H9 (cell line): ENCODE measurements at places on chromosomes 7 and 10.

DNA sequence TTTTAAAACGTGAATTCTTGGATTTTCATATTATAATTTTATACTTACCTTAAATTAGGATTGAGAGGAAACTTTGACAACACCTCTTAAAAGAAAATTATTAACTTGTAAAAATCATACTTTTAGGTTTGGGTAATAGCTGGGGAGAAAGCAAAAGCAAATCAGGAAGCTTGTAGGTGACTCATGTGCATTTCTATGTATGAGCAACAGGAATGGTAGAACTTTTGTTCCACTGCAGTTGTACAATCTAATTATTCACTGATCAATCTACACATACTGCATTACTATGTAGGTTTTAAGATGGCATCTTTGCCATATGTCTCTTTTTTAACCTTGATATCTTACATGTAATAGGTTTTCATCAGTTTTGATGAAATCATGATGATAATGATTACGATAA lies 223.2 kb downstream of the PRKG1 start:
- DNase-seq = no peak

GRCh38 chr7:83096065-83096580 lies 66.6 kb downstream of the PCLO start:
- DNase-seq = no peak

DNA sequence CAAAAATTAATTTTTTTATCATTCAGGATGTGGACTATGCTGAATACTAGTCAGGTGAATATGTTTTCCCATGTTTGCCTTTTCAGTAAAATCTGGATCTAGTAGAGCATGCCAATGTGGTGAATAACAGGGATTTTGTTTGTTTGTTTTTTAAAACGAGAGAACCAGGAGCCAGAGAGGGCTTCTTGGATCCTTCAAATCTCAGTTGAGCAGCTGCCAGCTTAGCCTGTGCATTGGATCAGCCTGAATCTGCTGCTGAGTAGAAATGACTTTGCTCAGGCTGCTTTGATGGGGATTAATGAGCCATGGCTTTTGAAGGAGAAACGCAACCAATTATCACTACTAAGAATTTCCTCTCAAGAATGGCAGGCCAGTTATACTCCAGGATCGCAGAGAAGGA lies 493.8 kb downstream of the ARL4A start:
- no peak for DNase-seq

DNA sequence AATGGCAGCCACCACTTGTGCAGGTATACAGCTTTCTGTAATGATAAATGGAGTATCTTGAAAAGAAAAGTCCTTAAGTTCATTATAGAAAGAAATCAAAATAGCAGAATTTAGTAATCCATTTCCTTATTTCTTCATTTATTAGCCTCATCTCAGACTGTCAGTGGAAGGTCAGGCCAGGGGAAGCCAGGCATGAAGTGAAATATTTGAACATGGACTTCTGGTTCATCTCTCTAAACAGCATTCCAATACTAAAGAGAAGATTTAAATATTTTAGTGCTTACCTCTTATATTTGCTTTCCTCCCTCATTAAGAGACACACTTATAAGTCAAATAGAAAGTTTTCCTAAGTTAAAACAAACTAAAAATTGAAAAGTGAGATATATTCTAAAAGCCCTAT lies 26.8 kb downstream of the TRDMT1 start:
- no peak for DNase-seq

DNA sequence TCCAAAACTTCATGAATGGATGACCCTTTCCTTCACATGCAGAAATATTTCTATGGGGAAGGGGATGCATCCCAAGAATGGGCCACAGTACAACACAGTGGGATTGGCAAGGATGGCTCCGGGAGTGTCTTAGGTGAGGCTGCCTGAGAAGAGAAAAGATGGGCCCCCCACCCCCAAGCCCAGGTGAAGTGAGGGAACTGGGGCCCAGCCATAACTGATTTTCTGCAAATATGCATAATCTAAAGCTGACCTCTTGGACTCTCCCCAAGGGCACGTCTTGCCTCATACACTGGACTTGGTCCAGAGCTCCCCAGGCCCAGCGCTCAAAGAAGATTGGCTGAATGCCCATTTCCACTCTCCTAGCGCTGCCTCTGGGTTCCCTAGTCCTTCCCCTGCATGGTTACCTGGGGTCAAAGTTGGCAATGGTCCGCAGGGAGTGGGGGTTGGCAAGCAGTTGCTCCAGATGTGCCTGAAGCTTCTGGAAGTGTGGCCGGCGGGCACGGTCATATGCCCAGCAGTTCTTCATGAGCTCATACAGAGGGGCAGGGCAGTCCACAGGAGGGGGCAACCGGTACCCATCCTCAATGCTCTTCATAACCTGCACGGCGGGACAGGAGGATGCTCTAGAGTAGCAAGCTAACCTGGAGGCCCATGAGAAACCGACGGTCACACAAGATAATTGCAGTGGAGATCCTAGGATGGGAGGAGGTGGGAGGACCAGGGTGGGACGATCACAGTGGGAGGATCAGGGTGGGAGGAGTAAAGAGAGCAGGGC lies 12.3 kb downstream of the ZYX start:
- peak; percentile 24 for DNase-seq

DNA sequence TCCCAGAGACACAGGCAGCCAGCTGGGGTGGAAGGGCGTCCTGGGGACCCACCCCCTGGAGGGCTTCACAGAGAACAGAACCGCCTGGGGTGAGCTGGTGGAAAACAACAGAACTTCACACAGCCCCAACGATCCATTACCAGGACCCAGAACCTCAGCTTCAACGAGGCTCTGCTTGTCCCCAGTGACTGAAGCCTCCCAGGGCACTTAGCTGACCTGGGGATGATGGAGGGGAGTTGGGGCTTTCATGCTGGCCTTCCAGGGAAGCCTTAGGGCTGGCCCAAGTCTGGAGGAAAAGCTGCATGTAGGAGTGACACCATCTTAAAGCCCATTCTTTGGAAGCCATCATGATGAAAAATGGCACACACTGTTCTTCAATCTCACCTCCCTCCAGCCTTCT lies 300.2 kb downstream of the WDR37 start:
- DNase-seq = no peak

DNA sequence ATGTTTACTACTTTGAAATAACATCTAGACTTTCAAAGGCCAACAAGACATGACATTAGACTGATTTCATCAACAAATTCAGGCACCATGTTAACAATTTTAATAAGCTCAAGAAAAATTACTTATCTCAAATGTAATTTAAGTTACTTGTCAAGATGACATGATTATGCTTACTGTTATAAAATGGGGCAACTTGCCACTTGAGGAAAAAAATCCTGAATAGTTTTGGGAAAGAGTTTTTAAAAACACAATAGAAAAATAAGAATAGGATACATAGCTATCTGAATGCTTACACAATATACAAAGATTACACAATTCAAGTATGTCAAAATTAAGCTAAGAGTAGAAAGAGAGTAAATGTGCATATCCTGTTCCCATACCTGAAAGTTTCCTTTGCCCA lies 85.4 kb downstream of the RNF32 start:
- DNase-seq = no peak

DNA sequence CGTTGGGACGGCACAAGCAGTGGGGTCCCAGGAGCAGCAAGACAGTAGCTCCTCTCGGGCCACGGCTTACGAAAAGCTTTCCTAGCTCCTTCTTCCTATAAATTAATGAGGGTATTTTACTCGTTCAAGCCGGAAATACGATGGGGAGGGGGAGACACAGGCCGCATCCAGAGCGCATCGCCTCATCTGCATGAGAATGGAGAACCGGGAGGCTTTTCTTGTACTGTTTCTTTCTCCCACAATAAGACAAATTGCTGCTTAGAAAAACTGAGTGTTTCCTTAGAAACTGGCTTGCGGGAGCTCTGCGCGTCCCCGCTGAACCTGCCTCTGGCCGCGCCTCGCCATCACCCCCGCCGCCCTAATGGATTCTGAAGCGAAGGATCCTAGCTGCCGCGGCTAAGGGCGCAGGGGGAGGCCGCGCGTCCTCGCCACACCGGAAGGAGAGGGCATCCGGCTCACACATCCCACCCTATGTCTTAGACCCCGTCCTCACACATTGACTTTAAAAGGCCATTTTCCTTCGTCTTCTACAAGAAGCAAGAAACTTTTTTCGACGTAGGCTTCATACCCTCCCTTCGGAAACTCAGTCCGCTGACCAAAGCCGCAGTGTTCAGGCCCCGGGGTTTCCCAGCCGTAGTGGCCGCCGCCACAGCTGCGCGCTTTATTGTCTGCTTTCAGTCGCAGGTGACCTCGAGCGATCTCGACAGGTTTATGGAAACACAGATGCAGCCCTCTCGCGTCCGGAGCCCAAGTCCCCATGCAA lies 8.8 kb downstream of the NXPH1 start:
- peak; percentile 64 for DNase-seq

- DNase-seq = no peak
Observed at GRCh38 chr7:132713893-132714292, 137.6 kb upstream of the PLXNA4 start.

GRCh38 chr10:113453351-113453750 lies 99.5 kb upstream of the HABP2 start:
- DNase-seq = no peak

- peak; percentile 26 for DNase-seq
Observed at GRCh38 chr7:375901-376305, 85.9 kb downstream of the FOXL3 start.

- no peak for DNase-seq
Observed at GRCh38 chr10:49349390-49349789, 46.5 kb downstream of the DRGX start.

- DNase-seq = no peak
Observed at GRCh38 chr7:55275291-55276200, 89.6 kb upstream of the LANCL2 start.

DNA sequence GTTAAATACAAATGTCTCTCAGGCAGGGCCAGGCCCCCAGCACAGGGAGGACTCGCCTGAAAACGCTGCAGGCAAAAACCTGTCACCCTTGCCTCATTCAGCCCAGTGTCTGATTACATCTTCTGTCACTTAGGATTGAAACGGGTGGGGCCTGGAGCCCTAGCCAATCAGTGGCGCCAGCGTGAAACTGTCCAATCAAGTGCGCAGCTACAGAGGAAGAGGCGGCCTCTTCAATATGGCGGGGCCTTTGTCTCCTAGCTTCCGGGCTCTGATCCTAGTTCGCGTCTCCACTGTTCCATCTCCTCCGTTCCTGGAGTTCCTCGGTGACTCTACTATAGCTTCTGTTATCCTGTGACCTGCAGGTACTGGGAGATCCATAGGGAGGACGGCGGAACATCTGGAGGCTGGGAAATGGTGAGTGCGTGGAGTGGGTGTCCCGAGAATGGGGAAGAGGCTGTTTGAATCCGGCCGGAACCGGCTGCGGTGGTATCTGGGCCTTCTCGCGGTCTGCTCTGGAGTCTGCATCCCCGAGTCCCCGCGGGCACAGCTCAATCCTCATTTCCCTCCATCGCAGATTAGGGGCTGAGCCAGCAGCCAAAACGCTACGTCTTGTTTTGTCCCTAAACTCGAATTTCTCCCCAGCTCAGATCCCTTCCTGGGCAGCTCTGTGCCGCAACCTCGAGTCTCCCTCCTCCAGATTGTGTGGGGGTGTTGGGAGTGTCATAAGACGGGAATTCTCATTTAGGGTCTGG lies at the start of gene ZNF736:
ZNF736 (plus strand) TSS at position 222 of the 752 bp plus-strand sequence; CDS start at position 412, 190 bp downstream.
- DNase-seq = no peak

DNA sequence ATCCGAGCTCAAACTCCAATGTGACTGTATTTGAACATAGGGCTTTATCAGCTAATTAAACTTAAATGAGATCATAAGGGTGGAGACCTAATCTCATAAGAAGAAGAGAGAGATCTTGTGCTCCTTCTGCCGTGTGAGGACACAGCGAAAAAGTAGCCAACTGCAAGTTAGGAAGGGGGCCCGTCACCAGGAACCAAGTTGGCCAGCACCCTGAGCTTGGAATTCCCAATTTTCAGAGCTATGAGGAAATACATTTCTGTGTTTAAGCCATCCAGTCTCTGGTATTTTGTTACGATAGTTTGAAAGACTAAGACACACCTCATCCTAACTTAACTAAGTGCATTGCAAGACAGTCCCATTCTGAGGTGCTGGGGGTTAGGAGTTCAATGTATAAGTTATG lies 14.1 kb upstream of the WDR86 start:
- DNase-seq = no peak

GRCh38 chr10:118950190-118950680 lies 79.3 kb upstream of the NANOS1 start:
- peak; percentile 14 for DNase-seq

DNA sequence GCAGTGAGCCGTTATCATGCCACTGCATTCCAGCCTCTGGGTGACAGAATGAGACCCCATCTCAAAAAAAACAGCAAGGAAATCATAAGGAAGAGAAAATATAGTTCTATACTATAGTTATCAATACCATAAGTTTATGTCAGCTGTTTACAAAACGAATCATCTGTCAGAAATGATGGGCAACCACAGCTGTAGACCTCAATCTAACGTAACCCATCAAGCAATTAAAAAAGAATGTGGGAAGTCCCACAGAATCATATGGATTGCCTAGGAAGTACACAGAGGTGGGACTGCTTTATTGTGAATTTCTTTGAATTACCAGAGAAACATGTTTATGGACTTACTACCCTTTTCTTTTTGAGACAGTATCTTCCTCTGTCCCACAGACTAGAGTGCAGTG lies 6.9 kb downstream of the NRBF2 start:
- no peak for DNase-seq

GRCh38 chr10:49414496-49414895 lies 18.6 kb upstream of the DRGX start:
- DNase-seq = no peak

DNA sequence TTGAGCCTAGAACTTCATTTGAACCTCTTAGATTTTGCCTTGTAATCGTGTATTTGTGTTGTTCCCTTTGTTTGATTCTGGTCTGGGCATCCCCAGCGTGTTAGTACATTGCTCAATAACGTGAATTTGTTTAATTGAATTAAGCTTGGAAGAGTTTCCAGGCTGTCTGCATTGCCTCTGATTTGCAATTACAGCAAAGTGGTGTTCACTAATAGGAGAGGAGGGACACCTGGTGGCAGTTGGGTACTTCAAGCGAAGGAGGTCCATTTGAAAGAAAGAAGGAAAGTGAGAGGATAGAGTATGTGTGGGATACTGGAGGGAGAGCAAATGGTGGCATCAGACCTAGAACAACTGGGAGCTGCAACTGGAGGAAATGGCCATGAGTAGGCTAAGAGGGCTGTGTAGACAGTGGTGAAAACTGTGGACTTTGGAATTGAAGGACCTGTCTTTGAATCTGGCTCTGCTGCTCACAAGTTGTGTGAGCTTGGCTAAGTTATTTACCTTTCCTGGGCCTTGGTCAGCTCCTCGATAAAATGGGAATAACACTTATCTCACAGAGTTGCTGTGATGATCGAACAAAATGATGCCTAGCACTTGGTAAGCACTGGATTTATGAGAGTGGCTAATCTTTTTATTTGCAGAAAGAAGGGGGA lies 15.1 kb downstream of the LSMEM1 start:
- DNase-seq = peak; percentile 60

- DNase-seq = peak; percentile 41
Observed at GRCh38 chr7:37642028-37642540, 41.5 kb upstream of the GPR141 start.

- no peak for DNase-seq
Observed at GRCh38 chr7:20206104-20206896, 10.9 kb downstream of the MACC1 start.
